ENCODE measurements at places on chromosomes 7 and 10.

DNA sequence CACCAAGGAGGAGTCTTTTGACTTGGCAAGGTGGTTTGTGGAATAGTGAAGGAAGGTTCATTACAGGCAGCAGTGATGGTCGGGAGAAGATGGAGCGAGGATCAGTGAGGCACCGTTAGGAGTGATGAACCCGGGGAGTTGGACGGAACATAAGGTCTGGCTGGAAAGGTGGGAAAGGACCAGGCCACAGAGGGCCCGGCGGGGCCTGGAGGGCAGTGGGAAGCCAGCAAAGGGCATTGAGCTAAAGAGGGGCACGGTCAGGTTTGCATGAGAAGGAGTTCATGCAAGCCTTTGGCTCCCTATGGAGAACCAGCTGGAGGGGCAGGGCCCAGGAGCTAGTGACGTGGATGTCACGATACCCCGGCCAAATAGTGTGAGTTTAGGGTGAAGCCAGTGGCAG lies 46.2 kb upstream of the RABGEF1 start:
- no peak for DNase-seq

DNA sequence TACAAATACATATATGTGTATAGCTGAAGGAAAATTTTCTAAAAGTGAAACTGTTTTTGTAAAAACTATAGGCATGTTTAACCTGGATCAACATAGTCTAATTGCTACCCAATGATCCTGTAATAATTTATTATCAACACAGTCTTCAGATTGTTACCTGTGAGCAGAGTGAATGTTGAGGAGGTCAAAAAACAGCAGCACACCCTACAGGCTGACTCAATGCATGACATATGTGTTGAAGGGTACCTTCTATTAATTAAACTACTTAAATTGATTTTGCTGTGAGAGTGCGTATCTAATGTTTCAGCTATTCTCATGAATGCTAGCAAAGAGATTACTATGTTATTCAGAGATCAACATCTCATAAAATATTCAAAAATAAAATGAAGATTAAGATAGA lies 411.4 kb downstream of the TNS3 start:
- no peak for DNase-seq

DNA sequence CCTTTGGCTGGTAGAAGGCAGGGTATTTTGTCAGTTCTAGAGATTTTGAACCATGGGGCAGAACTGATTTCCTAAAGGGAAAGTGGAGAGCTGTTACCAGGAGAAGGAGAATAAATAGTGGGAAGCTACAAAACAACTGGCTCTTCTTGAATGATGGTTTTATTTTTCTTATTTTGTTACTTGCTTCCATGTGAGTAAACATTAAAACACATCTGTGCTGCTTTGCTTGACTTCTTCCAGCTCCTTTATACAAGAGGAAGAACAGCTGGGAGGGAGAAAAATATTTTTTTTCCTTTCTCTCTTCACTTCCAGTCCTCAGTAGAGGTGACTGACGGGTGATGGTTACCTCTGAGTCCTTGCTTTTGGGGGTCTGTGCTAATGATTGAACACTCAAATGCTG lies 30.0 kb upstream of the SYPL1 start:
- DNase-seq: no peak

- no peak for DNase-seq
Observed at GRCh38 chr7:31892099-31892829, 177.9 kb downstream of the PDE1C start.

- DNase-seq: no peak
Observed at GRCh38 chr7:134186027-134186426, 58.9 kb downstream of the LRGUK start.

GRCh38 chr7:147170341-147171012 lies 1053.9 kb downstream of the CNTNAP2 start:
- DNase-seq: no peak

- DNase-seq: no peak
Observed at GRCh38 chr7:84237533-84238173, 43.1 kb upstream of the SEMA3A start.

DNA sequence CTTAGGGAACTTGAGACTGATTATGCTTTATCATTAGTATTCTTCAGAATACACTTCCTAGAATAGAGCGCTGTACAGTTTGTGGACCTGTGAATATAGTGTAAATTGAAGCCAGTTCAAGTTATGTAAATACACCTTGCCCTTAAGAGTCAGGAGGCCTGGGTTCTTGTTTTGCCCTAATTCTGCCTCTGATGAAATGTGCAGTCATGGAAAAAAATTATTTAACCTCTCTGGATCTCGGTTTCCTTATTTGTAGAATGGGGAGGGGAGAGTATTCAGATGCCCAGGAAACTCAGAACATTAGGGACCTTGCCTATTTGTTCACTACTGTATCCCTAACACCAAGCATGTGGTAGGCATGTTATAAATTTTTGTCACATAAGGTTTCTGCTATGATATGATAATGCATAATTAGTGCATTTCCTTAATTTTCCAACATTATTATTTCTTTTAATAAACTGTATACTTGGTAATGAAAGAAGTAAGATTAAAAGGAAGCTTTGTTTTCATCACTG lies 1.3 kb downstream of the EXOC6 start:
- DNase-seq: no peak

DNA sequence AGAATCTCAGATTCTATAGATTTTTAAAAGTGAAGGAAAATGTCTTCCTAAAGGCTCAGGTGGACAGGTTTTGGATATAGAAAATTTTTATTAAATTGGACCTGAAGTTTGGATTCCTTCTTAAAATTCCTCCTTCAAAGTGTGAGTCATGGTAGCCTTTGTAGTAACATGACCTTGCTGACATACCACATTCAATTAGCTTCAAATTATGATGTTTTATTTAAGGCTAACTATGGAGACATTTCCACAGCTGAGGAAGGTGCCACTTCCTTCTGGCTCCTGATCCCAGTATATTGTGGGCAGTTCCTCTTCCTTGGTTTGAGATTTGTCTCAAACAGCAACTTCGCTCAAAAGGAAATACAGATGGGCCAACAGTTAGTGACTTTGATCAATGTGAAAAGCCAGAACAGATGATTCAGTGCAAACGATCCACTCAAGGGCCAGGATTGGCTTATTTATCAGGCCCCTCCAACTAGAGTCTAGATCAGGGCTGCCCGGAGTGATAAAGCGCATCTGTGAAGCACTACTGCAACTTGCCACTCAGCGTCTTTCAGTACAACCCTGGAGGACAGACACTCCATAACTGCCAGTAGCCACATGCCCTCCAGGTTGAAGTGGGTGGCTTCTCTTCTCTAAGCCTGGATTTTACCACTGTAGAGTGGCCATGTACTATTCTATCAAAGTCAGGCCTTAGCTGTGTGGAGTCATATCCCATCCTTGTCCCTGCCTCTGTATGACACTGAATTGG lies 573.5 kb downstream of the KIF20B start:
- DNase-seq: no peak

DNA sequence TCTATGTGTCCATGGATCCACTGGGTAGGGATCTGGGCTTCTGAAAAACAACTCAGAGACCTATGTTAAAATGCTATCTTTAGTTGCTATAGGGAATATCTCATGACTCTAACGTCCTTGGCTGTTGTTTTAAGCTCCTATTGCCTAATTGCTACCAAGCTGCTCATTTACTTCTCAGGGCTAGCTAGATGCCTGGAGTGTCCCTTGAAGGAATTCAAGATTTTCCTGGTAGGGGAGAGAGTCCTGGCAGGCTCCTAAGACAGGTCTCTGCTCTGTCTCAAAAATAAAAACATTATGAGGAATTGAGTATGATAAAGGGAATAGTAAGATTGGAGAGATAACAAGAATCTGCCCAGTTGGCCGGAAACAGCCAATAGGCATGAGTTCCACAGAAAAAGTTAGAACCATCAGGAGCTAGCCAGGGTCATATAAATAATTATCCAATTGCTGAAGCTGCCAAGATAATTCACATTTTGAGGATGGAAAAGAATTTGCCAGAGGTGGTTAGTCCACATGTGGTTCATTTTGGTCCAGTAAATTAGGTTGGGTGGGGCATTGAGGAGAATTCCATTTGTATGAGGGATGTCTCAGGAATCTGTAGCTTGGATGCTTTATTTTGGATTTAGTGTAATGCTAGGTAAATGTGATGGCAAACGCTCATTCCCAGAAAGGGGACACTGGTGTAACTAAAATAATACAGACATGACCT lies 362.7 kb upstream of the VSTM2A start:
- no peak for DNase-seq

DNA sequence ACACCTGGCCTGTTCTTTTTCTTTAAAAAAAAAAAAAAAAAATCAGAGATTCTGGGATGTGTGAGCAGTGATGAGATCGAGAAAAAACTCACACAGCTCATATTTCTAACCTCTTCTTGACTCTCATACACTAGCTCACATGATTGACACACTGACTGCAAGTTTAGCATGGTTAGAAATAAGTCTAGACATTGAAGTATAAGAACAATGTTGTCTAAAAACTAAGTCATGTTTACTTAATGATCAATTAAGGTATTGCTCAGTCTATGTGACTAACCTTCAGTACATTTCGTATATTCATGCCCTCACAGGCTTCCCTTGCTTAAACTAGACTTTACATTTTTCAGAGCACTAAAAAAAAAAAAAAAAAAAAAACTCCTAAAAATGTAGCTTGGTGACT lies 775.1 kb downstream of the GATA3 start:
- no peak for DNase-seq

DNA sequence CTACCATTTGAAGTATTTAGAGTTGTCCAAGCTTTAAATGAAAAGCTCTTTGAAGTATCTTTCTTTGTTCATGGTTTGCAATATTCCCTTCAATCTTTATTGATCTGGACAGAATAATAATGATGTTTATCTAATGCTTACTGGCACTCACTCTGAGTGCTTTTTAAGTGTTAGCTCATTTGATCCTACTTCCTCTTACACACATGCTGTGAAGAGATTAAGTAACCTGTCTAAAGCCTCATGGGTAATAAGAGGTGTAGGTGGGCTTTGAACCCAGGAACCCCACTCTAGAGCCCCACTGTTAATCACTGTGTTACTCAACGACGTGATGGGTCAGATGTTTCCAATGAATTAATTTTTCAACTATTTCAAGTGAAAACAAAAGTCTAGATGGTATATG lies 31.1 kb upstream of the ADD3 start:
- DNase-seq: no peak

DNA sequence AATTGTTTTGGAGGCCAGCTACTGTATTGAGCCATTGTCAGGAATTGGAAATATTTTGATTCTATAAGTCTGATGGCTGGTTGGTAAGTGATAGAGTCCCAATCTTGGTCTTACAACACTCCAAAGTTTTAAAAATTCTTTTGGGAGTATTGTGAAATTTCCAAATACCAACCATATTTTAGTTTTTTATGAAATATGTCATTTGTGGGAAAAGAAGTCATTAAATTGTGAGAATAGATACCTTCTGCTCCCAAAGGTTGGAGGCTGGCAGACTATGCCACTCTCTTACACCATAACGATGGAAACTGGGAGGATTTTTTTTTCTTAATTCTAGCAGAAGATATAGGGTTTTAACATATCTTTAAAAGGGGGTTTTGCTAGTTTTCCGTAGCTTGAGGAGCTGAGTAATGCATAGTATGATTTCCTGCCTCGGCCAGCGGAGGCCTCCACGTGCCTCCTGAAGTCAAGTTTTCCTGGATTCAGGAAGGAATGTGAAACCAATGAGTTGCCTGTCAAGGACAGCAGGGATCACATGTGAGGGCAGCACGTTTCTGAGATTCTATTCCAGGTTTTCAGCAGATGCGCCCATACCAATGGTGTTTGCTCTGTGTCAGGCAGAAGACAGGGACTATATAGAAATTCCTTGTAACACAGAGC lies 92.2 kb upstream of the LAMB4 start:
- no peak for DNase-seq

DNA sequence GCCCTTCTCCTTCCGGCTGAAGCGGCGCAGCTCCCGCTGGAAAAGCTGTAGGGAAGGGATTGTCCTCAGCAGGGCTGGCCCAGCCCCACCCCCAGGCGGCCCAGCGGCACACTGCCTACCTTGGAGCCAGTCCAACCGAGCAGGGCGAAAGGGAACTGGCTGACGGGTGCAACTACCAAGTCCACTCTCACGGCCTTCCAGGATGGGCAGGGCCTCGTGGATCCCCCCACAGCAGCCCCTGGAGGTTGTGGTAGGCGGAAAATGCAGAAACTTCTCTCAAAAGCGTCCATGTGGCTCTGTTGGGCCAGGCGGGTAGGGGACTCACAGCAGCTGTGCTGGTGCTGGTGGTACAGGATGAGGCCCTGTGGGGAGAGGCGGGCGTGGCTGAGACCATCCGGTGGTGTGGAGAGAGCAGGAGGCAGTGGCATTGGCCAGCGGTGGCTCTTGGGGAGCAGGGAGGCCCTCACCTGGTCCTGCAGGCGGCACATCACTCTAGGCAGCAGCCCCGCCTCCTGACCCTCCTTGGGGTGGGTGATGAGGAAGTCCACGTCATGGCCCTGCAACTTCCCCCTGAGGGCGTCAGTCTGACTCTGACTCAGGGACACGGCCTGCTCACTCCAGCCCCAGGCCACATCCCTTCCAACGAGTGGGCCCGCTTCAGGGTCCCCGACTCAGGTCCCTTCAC lies 8.4 kb upstream of the PGAM2 start:
- no peak for DNase-seq

DNA sequence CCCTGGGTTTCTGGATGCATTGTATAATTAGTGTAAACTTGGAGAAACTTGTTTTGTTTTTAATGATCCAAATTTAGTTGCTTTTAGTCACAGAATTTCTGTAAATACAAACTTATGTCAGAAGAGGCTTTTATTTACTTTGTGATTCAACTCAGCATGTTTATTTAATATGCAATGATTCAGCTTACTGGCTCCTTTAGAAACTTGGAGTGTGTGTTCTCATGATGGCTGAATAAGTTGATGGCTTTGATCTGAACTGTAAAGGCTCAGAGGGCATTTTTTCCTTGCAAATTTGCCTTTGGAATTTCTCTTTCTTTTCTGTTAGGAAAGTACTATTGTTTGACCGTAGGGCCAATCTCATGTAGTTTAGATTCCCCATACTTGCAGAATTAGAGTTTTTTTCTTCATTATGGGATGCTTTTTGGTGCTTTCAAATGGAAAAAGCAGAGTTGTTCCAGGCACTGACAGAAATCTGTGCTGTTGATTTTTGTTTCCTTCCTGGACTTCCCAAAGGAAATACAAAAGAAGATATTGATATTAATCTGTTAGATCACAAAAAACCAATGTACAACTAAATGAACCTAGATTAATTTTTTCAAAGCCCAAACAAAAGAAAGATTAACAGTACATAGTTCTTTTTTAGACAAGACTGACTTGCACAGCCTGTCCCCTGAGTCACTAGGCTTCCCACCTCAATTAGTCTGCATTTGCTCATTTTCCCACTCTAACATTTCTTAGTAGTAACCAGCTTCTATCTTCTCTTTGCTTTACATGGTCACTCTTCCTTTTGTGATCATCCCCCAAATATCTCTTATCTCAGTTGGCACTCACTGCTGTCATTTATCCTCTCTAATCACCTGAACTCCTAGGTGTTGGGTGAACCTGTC lies 96.8 kb upstream of the AGR3 start:
- no peak for DNase-seq

- no peak for DNase-seq
Observed at GRCh38 chr10:16777473-16778370, 39.5 kb downstream of the RSU1 start.
